ENCODE measurements at places on chromosomes 3 and 15.

GRCh38 chr15:70569714-70570231 lies 193.6 kb downstream of the UACA start:
- no peak for DNase-seq

DNA sequence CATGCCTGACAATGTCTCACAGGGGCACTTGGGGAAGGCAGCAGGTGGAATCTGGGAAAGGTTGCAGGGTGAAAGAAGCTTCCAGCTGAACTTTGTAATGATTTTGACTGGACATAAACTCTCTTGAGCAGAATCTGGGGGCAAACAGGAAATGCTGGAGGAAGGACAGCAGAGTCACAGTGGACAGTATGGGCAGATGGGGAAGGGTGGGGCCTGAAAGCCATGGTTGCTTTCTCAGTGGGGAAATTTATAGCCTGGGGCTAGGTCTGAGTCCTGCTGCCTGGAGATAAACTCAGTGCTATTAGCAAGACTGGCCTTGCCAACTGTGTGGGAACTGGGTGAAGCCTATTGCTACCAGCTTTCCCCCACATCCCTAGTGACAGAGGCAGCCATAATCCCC lies 203.2 kb downstream of the OSBPL10 start:
- DNase-seq: no peak

- no peak for DNase-seq
Measured at GRCh38 chr3:139430493-139430892, 41.0 kb upstream of the COPB2 start.

DNA sequence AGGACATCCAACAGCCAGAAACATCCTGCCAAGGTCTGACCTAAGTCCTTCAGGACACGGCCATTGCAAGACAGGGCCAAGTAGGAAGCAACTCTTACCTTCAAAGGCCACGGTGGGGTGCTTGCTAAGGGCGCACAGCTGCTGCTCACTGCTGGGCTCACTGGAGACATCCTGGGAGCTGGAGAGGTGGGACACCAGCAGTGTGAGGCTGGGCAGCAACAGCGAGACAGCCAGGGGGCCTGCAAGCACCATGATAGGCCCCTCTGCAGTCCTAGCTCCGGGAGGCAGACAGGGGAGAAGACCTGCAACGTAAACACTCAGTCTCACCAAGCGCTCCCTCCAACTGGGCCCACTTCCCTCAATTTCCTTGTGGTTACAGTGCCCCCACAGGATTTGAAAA lies 79.2 kb downstream of the SEMA5B start:
- DNase-seq: no peak

DNA sequence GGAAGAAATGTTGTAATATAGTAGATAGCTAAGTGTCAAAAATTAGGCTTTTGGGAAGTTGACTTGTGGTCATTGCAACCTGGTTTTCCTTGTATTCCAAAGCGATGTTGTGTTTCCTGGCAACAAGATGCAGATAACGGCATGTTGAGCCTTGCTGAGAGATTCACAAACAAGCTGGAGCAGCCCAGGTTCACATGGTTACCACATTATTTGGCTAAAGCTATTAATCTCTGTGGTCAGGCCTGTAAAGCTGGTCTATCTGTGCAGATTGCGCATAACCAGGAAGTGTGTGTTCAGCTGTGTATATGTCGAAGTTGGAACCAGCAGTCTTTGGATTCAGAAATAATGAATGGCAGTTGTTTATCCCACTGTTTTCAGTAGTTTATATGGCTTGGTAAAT lies 6.6 kb downstream of the TIPARP start:
- DNase-seq: no peak

DNA sequence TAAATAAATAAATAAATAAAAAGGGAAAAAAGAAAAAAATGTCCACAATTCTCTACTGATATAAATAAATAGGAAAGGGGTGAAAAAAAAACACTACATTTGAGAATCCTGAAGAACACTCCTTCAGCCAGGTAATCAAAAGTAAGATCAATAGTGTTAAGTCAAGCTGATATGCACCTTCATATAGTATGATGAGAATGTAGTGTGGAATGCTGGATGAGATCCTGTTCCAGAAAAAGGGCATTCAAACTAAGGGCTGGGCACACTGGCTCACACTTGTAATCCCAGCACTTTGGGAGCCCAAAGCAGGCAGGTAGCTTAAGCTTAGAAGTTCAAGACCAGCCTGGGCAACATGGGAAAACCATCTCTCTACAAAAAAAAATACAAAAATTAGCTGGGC lies 5.1 kb upstream of the VPS18 start:
- no peak for DNase-seq

GRCh38 chr3:71168880-71169411 lies 414.6 kb downstream of the FOXP1 start:
- DNase-seq: no peak

- no peak for DNase-seq
Measured at GRCh38 chr15:79682285-79682684, 214.5 kb downstream of the MTHFS start.

GRCh38 chr3:869269-869668 lies 223.6 kb upstream of the CNTN6 start:
- DNase-seq: no peak

DNA sequence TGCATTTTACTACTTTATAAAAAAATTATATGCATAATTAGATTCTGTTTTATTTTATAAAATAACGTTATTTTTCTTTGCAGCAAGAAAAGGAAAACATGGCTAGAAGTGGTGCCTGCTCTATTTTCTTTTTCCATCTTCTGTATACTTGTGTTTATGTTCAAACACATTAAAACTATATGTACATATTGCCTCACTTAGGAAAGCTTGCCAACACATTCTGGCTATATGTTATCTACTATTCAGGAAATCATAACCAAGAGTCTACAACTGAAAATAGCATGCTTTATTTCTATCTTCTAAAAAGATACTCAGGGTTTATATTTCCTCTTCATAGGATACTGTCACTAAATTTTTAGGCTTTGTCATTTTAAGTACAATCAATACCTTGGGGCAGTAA lies 90.2 kb upstream of the KCNMB2 start:
- no peak for DNase-seq

DNA sequence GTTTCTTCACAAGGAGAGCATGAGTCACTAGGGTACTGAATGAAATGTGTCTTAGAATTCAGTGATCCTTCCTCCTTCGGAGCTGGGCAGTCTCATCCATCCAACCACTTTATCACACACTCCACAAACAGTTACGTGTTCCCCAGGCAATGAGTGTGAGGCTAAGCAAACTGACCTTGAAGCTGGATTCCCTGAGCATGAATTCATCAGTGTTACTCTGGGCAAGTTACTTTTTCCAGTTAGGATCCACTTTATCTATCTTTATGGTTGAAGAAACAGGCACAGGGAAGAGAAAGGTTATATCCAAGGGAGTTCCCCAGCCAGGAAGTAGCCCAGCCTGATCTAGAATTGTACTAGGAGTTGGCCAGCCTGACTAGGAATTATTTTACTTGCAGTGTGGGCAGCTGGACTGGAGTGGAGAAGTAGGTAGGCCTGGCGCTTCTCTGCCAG lies 17.1 kb upstream of the GCNT3 start:
- DNase-seq: no peak

- no peak for DNase-seq
Measured at GRCh38 chr3:132119531-132119930, 84.7 kb upstream of the CPNE4 start.

DNA sequence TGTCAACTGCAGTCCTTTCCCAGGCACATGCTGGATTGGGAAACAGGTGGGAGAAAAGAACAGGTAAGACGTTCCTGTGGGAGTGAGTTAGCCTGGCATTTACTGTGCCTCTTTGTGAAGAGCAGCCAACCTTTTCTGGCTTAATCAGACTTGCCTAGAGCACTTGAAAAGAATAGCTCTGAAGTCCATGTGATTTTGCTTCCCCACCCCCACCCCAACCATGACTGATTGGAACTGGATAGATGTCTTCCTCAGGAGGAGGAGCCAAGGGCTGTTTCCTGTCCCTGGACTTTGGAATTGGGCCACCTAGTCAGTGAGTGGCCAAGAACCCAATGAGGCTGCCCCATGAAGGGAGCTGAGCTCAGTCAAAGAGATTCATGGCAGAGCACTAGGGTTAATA lies 4.7 kb upstream of the TMEM41A start:
- no peak for DNase-seq

- no peak for DNase-seq
Measured at GRCh38 chr3:18656410-18656809, 231.3 kb upstream of the SATB1 start.

GRCh38 chr15:85048430-85048829 lies 66.8 kb downstream of the PDE8A start:
- no peak for DNase-seq

GRCh38 chr3:129623447-129624118 lies 17.1 kb upstream of the PLXND1 start:
- no peak for DNase-seq

GRCh38 chr3:160601288-160601687 lies 35.9 kb upstream of the KPNA4 start:
- DNase-seq: no peak

GRCh38 chr3:123788710-123789109 lies 95.4 kb downstream of the MYLK start:
- DNase-seq: no peak

GRCh38 chr3:188397766-188398705 lies 244.1 kb downstream of the LPP start:
- DNase-seq: no peak

DNA sequence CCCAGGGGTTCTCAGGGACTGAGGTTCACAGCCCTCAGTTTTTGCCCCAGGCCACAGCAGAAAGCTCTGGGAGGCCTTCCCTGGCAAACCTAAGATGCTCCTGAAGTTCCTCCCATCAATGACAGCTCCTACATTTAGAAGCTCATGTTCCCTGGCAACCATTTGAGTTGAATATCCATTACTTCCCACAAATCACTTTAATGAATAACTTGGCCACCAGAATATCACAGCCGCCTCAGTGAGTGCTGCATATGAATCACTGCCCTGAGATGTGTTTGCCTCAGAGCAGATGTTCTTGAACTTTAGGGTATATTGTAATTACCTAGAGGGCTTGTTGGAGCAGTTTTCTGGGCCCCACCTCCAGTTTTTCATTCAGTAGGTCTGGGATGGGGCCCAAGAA lies 27.4 kb downstream of the SLCO2A1 start:
- DNase-seq: no peak

GRCh38 chr3:182909318-182910040 lies 70.9 kb downstream of the DCUN1D1 start:
- DNase-seq: no peak

DNA sequence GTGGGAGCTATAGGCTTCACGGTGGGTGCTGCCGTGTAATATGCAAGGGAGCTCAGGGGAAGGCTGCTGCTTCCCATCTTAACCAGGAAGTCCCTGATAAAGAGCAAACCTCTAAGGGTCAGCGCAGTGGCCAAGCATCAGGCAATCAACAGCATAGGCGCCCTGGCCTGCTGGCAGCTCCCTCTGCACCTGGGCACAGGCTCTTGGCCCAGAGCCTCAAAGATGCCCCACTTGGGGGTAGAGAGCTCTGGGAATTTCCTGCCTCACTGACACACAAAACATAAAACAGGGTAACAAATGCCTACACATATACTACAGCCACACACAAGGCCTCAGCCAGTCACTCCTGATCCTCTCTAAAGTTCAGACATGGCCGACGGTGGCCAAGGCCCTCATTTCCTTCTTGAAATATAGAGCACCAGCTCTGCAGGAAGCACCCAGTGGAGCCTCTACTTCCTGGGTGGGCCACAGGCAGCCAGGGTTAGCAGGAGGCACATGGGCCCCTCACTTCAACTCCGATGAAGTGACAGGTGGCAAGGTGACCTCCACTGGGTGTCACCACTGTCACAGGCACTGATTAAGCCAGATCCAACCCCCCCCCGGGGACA lies 20.5 kb downstream of the SLC41A3 start:
- DNase-seq: no peak

DNA sequence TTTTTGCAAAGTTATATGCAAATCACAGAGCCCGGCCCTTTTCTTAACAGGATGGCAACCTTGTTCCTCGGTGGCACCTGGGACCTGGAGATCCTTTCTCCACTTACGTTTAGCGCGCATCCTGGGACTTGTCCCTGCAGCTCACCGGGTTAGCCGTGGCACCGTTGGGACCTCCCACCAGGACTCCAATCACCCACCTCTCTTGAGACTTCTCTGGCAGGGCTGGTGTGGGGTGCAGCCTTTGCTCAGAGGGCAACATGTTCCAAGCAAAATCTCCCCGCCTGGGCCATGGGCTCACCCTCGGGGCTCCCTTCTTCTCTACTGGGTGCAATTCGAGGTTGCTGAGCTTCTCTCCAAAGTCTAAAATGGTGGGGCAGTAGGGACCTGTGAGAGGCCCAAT lies 211.9 kb upstream of the UMPS start:
- no peak for DNase-seq

DNA sequence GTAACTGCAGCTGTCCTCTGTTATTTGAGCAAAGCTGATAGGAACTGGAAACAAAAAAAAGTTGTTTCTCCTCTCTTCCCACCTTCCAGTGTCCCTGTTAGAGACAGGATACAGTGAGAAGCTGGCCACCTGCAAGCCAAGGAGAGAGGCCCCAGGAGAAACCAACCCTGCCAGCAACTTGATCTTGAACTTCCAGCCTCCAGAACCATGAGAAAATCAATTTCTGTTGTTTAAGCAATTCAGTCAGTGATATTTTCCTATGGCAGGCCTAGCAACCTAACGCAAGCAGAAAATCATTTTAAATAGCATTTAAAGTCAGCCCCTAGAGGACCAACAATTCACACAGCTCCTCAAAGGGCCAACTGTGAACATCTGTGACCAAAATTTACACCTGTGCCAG lies 291.3 kb downstream of the OXSM start:
- DNase-seq: no peak

- no peak for DNase-seq
Measured at GRCh38 chr3:149224736-149225594, 3.3 kb upstream of the CP start.

DNA sequence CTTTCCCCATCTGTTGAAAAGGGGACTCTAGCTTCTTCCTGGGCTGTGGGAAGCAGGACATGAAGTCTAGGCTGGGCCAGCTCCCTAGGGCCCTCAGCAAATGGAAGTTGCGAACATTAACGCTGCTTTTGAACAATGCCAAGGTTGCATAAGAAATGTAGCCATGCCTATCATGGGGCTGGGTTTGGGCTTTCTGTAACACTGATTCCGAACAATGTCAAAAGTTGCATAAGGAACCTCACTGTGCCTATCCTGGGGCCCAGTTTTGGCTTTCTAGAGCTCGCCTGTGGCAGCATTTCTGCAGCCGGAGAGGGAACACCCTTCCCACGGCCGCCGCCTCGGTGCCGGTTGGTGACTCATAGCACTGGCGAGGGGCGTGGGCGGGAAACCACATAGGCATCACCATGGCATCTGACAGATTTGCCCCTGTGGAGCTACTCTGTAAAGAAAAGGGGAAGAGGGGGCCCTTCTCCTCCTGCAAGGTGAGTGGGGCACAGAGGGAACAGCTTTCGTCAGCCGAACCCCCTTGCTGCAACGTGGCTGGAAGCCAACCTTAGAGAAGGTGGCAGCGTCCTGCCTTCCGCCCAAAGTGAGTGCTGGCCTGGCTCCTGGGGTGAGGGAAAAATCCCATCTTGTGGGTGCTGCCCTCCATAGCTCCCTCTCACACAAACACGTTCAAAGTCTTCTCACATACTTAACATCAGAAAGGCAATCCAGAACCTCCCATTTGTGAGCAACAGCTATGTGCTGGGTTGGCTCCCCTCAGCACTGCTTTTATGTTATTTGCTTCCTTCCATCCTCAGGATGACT lies 46.6 kb upstream of the ATP2B2 start:
- peak; percentile 26 for DNase-seq
